ENCODE measurements at places on chromosomes 5 and 9.

- DNase-seq = no peak
Observed at GRCh38 chr5:71893451-71893850, 174.4 kb downstream of the CARTPT start.

DNA sequence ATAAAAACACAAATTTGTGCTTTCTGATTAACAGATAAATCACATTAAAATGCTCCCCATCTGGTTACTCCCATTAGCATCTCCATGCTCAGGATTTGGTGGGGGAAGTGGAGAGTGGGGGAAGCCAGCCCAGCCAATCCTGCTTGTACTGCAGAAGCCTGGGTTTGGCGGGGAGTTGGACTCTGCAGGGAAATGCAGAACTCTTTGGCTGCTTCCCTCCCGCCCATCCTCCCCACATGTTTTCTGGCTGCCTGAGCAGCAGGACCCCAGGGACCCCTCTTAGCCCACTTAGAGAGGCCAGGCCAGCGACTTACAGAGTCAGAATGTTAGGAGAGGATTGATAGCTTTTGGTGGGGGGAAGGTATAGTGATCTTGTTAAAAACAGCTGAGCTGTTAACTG lies 59.5 kb upstream of the FOXI1 start:
- no peak for DNase-seq

- DNase-seq = no peak
Observed at GRCh38 chr5:93995126-93995621, 253.8 kb upstream of the POU5F2 start.

DNA sequence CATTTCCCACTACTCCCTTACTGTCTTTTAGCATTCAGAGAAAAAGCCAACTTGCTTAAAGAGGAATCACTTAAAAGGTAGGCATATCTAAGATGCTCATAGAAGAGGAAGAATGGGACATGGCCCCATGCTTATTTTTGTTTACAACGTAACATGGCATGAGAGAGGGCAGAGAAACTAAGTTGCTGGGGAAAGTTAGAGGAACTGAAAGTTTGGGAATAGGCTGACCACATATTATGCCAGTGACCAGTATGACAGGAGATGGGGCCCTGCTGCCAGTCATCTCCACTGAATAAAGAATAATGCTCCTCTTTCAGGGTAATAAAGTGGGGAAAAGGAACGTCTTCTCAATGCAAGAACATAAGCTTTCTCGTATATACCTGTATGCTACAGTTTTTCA lies 1.9 kb downstream of the PLPP6 start:
- no peak for DNase-seq

- no peak for DNase-seq
Observed at GRCh38 chr5:88688984-88689667, 193.9 kb downstream of the MEF2C start.

DNA sequence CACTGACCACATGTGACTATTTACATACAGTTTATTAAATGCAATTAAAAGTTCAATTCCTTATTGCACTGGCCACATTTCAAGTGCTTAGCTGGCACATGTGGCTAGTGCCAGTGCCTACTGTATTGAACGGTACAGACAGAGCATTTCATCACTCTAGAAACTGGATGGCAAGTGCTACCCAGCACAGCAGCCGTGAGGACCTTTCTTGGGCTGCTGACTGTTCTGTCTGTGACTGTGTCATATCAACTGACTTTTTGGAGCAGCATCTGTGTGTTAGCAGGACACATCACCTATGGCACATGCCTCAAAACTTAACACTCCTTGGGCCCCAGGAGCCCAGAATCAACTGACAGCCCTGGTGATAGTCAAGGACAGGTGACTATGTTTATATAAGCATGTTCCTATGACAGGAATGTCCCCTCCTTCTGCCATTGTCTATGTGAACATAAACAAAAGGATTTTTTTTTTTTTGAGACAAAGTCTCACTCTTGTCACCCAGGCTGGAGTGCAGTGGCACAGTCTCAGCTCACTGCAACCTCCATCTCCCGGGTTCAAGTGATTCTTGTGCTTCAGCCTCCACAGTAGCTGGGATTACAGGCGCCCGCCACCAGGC lies 8.9 kb downstream of the IRF1 start:
- no peak for DNase-seq

DNA sequence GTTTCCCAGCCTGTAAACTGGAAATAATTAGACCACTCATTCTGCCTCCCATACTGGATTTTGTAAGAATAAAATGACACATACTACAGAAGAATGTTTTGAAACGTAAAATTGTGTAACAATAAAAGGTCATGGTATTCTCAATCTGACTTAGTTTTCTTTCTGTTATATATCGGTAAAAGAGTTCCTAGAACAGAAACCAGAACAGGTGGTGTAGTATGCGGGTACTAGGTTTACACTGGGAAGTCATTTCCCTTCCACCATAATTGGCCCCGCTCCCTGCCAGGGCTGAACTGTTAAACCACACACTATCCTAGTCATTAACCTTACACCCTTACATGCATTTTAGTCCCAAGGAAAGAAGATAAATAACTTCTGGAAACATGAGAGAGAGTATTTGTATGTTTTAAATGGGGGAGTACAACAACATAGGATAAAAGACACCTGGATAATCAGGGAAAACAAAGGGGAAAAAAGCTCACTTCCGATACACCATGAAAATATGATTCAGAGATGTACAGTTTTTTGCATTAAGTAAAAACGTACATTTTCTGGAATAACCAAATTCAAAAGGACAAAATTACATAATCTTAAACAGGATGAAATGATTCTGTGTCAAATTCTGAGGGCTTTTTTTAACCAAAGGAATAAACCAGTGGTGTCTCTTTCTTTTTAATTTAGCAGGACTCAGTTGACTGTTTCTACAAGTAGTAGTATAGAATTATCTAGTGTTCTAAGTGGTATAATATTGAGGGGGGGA lies 199.7 kb downstream of the GLIS3 start:
- no peak for DNase-seq

DNA sequence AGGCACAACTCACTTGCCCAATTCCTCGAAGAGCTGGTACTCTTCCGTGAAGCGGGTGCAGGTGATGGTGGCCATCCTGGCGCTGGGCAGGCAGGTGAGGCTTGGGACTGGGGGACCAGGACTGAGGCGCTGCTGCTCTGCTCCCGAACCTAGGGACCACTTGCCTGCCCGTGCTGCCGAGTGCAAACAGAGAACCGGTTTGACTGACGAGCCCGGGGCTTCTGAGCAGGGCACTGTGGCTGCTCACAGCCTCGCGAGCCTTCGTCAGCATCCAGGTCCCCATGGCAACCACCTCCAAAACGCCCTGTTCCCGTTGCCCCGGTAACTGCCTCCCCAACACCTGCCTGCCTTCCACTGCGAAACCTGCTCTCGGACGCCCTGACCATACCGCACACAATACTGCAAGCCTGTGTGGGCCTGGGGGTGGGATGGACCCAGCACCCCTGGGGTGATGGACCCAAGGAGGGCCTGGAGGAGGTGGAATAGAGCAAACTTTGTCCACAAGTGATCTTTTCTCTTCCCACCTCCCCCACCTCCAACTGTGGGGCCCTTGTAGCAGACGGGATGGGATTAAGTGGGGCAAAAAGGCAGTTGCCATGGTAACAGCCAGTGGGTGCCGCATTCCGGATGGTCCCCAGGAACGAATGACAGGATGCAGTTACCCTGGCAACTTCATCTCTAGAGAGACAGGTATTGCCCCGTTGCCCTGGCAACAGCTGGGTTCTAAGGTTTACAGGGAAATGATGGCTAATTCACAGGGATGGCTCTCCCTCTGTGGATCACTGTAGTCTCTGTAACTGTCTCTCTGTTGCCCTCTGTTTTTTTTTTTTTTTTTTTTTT lies at the start of gene CAMK2A:
Gene CAMK2A (minus strand): TSS at position 223 of the 840 bp plus-strand sequence. CDS start 148 bp downstream, at position 75.
- no peak for DNase-seq

DNA sequence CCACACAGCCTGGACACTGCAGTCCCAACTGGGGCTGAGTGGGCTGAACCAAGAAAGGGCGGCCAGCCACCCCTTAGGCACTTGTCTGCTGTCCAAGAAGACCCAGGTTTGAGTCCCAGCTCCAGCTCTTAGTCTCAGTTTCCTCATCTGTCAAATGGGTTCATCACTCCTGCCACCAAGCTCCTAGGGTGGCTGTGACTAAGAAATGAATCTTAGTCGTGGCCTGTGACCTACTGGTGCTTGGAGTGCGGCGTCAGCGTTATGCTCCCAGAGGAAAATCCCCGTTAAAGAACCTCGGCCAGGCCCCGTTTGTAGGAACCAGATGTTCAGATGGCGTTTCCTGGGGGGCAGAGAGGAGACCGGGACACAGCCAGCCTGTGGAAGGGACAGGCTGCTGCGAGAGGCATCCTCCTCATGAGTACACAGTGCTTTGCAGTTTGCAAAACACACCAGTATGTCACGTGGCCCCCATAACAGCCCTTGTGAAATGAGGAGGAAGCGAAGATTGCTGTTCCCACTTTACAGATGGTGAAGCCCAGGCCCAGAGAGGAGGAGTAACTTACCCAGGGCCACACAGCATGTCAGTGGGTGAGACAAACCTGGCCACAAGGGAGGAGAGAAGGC lies 3.3 kb downstream of the FIBCD1 start:
- no peak for DNase-seq

- DNase-seq = no peak
Observed at GRCh38 chr5:96783326-96783725, 24.4 kb downstream of the ERAP1 start.

DNA sequence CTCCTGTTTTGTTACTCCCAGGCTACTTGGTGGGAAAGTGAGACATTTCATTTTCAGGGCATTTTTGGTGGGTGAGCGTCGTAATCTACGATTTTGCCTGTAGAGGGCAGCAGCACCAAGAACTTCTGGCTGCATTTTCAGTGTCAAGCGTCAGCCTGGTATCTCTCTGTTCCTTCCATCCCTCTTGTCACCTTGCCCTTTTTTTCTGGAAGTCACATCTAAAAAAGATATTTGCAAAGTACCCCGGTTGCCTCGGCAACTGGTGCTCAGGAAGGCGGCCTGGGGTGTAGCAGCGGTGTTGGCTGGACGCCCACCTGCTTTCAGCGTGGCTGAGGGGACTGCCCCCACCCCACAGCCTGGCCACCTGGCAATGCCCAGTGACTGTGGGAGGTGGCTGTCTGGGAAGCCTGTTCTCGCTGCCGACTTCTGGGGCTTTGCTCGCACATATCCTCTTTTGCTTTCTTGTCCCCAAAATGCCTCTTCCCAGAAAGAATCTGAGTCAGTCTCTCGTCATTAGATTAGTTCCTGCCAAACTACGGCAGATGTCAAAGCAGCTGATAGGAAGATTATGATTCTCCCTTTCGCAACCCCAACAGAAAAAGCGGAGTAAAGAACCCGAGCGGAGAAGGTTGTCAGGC lies 84.5 kb downstream of the ACER2 start:
- DNase-seq = peak; percentile 41

DNA sequence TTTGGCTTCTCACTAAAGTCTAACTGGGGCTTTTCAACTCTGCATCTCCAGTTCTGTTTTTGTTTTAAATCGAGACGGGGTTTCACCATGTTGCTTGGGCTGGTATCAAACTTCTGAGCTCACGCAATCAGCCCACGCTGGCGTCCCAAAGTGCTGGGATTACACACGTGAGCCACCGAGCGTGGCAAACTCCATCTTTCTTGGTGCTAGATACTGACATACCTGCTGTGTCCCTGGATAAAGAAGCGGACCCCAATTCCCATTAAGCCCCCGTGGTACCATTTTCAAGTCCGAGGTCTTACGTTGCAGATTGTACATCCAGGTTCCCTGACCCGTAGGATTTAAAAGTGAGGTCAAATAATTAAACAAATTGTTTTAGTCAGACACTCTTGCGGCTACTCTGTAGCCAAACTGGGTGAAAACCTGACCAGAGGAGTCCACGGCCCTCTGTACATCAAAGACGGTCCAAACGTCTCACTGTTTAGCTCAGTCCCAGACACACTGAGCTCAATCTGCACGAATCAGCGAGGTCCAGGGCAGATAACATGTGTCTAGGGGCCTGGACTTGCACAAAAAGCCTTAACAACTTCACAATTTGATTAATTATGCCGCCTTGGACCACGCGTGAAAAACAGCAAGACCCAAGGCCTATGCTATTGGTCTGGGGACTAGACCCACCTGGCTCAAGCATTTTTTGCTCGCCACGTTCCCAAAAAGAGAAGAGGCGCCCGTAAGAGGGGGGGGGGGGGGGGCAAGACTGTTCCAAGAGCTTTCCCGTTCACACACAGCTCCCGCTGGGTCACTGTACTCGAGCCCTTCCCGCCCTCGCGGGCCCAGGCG lies 727 bp upstream of the DNAJA1 start:
- no peak for DNase-seq

GRCh38 chr9:87464110-87464991 lies 33.3 kb upstream of the DAPK1 start:
- DNase-seq = no peak

DNA sequence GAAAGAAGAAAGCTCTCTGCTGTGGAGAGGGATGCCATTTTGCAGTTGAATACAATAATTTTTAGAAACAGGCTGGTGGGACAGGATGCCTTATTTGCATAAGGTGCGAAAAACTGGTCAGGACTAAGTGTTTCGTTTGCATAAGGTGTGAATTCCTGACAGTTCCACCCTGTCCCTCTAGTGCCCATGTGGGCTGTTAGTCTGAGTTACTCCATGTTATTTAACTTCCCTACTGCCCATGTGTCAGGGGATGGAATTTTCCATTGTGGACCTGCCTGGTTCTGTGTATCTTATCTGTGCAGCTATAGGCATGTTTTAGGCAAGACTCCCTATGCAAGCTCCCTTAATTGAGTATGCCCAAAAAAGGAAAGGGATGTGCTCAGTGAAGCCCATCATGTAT lies 35.3 kb upstream of the NFIL3 start:
- no peak for DNase-seq

DNA sequence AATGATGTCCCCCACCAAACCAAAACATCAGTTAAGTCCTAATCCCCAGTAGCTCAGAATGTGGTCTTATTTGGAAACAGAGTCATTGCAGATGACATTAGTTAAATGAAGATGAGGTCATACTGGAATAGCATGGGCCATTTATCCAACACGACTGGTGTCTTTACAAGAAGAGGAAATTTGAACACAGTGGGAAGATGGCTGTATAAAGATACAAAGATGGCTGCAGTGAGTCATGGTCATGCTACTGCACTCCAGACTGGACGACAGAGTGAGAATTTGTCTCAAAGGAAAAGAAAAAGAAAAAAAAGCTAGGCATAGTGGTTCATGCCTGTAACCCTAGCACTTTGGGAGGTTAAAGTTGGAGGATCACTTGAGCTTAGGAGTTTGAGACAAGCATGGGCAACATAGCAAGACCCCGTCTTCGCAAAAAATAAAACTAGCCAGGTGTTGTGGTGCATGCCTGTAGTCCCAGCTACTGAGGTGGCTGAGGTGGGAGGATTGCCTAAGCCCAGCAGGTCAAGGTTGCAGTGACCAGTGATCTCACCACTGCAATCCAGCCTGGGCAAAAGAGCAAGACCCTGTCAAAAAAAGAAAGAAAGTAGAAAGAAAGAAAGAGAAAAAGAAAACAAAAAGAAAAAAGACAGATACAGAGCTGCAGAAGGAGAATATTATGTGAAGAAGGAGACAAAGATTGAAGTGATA lies 130.0 kb upstream of the CDKN2B start:
- DNase-seq = no peak

GRCh38 chr5:132054697-132055440 lies 5.6 kb upstream of the IL3 start:
- DNase-seq = no peak
